ENCODE measurements at places on chromosomes 4 and X.
A peak's percentile ranks its signal among the peaks of the same experiment; 100 is the strongest.

GRCh38 chr4:87060957-87061356 is 126.1 kb downstream of the AFF1 start:
- DNase-seq: no peak

DNA sequence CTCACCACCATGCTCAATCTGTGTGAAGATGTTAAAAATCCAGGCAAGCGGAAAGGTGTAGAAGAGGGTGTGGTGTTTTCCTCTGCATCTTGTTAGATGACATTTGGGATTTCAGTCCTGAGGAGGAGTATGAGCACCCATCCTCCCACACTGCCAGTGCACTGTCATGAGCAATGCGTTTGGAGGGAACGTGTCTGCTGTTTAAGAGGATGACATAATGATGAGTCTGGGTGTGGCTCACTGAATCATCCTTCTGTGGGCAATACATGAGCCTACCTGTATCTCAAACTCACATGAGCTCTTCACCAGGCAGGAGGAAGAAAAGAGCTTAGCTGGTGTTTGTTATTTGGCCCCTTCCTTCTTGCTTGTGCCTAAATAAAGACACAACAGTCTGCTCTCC is 67.9 kb upstream of the ARX start:
- DNase-seq: no peak

DNA sequence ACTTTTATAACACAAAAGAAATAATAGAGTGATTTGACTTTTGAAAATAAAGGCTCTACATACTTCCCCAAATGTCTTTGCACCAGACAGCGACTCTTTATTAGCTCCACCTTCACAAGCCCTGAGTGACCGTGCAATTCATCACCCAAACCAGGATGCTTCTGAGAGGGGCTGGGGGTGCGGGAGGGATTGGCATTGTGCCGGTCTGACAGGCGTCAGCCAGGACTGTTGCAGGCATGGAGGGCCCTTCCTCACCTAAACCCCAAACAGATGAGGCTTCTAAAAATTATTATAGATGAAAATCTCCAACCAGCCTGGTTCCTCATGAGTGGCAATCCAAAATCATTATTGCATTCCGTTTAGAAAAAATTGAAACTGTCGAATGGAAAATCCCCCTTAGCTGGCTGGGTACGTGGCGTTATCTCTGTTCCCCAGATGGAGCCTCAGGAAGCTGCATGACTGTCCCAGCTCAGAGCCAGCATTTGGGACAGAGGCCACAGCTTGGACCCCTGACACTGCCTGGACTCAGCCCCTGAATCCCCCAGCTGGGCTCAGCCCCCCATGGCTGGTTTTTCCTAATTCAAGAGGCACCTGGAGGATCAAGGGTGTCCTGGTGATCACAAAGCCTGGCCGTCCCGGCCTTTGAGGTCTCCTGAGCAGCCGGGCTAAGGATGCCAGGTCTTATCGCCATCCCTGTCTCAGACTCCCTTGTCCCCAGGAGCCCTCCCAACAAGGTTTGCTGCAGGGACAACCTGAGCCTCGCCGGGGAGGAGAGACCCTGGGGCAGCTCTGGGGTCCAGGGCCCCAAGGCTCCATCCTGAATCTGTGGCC is 60.4 kb downstream of the SORCS2 start:
- no peak for DNase-seq

DNA sequence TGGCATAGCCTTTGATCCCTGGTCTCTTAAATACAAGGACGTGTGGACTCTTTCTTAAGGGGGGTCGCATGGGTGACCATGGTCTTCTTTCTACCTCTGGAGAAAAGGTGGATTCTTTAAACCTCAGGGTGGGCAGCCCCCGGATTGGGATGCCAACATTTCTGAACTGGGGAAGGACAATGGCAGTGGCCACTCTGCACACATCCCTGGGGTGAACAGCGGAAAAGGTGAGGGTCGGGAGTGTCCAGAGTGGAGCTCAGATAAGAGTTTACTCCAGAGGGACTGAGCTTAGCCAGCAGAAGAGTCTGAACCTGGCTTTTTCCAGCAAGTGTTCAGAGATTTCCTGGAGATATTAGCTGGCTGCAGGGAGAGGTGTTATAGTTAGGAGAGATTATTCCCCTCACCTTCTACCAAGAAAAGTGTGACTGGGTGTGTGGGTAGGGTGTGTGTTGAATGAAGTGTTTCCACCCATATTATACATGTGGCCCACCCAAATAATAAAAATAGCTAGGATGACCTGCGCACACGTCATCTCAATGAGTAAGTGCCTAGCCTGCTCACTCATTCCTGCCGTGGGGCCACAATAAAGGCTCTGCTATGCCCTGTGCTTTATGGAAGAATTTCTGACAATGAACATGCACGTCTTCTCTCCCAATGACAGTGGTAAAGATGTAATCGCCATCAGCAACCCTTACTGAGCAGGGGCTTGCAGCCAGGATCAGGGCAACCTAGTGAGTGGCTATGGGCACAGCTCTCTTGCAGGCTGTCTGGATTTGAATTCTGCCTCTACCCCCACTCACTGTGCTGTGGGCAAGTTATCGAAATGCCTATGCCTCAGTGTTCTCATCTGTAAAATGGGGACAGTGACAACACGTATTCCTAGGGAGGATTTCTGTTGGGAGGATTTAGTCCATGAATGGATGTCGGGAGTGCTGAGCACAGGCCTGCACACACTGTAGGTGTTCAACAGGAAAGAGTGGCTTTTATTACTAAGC is 76.6 kb downstream of the SLC2A9 start:
- DNase-seq: no peak

DNA sequence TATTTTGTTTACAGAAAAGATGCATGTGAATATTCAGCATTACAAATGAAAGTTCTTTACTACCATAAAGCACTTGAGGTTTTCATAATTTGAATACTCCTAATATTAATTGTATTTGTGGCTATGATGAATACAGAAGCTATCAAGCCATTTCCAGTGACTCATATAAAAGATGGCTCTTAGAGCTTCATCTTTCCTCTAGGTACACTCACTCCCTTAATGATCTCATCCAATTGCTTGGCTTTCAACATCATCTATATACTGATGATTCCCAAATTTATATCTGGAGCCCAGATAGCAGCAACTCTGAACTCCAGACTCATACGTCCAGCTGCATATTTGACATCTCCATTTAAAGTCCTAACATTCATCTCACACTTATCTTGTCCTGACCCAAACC is 183.4 kb upstream of the FAM241A start:
- DNase-seq: no peak

- no peak for DNase-seq
Measured at GRCh38 chr4:102869569-102870197, 891 bp downstream of the CISD2 start.

DNA sequence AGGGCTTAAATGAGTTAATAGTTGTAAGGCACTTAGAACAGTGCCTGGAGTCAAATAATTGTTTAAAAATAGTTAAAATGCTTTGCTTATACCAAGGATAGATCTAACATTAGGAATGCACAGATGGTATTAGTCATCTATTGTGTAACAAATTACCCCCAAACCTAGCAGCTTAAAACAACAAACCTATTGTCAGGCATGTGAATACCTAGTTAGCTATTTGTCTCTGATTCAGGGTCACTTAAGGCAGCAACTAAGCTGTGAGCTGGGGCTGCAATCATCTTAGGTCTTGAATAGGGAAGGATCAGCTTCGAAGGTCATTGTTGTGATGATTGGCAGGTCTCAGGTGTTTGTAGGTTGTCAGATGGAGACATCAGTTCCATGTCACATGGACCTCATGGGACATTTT is 42.4 kb upstream of the AGA start:
- no peak for DNase-seq

DNA sequence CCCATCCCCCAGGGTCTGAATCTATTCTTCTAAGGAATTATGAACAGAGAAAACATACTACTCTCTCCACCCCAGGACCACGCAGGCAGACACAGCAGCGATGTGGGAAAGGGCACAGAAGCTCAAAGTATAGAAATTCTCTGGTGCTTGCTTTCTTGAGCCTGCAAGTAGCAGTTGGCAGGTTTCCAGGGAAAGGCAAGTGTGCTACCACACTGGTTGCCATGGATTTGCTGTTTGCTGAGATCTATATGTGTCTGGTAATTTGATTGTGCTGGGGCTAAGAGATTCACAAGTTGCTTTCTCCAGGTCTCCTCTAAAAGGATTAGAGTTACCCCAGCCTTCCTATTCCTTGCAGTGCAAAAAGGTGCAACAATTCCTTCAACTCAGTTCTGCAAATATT is 83.1 kb downstream of the GUCY2F start:
- no peak for DNase-seq

DNA sequence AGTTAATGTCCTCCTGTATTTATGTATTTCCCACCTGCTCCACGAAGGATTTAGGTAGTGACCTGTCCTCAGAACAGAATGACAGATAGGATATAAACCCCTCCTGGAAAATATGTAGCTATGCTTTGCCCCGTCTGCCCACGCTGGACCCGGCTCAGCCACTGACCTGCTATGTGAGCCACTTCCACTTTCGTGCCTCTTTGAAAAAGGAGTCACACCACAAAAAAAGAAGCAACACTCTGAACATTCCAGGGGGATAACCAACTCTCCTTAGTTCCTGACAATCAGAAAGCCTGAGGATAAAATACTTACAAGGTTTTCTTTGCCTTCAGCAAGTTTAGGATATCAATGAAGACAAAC is 11.1 kb downstream of the ACSL1 start:
- DNase-seq: no peak

GRCh38 chrX:109773374-109773773 is 40.3 kb upstream of the ACSL4 start:
- no peak for DNase-seq

DNA sequence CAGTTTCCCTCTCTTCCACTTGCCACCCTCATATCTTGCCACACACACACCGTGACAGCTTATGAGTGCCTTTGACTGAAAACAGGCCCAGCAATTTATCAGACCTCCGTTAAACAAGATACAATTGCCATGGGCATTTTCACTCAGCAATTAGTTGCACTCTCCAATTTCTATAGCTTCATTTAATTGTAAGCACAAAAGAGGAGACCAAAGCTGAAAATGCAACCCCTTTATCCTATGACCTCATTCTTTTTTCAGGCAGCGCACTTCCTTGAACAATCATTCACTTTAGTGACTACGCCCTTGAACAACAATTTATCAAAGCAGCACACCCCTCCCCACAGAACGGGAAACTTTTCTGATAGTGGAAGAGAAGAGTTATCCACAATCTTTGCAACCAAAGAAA is 4.1 kb downstream of the POF1B start:
- DNase-seq: no peak

- DNase-seq: no peak
Measured at GRCh38 chr4:152374606-152375285, 161.1 kb downstream of the FBXW7 start.

GRCh38 chr4:108449129-108449528 is 171.2 kb upstream of the RPL34 start:
- DNase-seq: no peak

- no peak for DNase-seq
Measured at GRCh38 chr4:54228056-54228527, 1.0 kb upstream of the PDGFRA start.

GRCh38 chr4:154082760-154083535 is 294.1 kb upstream of the SFRP2 start:
- peak; percentile 42 for DNase-seq

GRCh38 chrX:23557070-23557469 is 110.2 kb upstream of the PRDX4 start:
- DNase-seq: no peak

GRCh38 chr4:22531311-22532019 is 15.6 kb upstream of the ADGRA3 start:
- DNase-seq: no peak

DNA sequence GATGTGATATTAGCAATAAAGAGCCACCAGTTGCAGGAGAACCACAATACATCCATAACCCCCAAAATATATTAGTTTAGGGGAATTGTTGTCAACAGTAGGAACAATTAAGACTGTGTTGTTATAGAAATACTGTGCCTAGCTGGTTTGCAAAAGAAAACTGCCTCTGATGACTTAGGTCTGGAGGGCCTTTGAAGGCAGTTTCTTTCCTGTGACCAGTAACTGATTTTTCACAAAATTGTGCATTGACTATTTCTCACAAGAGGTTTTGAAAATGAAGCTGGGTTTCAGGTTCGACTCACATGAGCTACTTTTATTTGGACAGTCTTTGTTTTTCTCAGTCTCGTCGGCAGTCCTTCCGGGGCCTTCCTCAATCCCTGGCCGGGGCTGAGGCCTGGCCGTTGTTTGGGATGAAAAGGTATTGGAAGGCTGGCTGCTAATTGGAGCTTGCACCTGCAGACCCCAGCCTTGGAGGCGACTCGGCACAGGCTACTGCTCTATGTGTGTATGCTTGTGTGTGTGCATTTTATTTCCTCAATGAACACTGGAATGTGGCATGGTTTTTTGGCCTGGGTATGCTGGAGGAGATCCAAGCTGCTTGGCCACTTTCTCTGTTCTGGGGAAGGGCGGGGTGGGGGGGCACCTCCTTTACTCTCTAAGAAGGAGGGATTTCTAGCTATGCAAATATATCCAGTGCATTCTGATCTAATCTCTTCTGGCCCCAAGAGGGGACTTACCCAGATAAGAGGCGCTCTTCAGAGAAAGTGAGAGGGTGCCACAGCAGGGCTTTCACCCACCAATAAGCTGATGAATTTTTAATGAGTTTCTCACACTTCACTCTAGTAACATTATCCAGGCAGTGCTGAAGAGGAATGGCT is 49.5 kb upstream of the LNX1 start:
- no peak for DNase-seq

GRCh38 chrX:23765449-23765848 is 17.5 kb upstream of the SAT1 start:
- no peak for DNase-seq

DNA sequence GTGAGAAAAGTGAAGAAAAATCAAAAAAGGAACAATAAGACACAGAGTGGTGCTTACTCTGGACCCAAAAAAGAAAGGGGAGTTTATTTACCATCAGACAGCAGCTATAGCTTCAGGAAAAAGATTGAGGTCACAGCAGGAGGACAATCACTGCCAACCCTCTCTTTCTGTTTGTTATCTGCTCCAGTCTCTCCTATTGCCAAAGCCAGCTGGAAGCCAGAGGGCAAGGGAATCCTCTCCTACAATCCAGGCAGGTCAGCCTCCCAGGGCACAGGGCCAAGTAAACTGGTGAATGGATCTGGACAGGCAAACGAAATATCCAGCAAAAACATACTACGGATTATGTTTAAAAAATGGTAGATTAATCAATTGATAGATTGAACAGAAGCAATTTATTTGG is 306.9 kb upstream of the SLIT2 start:
- no peak for DNase-seq

DNA sequence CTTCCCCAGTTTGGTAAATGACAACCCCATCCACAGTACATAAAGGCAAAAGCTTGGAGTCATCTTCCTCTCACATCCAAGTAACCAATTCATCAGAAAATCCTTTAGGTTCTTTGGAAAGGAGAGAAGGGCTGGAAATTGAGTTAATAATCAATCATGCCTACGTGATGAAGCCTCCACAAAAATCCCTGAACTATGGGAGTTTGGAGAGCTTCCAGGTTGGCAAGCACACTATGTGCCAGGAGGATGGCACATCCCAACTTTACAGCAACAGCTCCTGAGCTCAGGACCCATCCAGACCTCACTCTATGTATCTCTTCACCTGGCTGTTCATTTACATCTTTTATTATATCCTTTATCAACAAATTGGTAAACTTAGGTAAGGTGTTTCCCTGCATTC is 98.9 kb downstream of the IQCM start:
- no peak for DNase-seq

GRCh38 chr4:24007860-24008261 is 118.0 kb upstream of the PPARGC1A start:
- no peak for DNase-seq

- DNase-seq: no peak
Measured at GRCh38 chr4:1614854-1615595, 69.1 kb downstream of the FAM53A start.

Measured in WERI-Rb-1 (cell line).